Stimulated activated CD8-positive, alpha-beta memory T cell treated with anti-CD3 and anti-CD28 coated beads, Interleukin-12 subunit alpha, Interleukin-12 subunit beta, amount 100 ng/mL, for 1 hour (primary cell): ENCODE measurements at places on chromosomes 16 and 17.
A peak's percentile ranks its signal among the peaks of the same experiment; 100 is the strongest.

- no peak for DNase-seq
Observed at GRCh38 chr17:80826955-80827645, 164.5 kb upstream of the CHMP6 start.

- DNase-seq: no peak
Observed at GRCh38 chr17:8826808-8827435, 27.8 kb upstream of the MFSD6L start.

DNA sequence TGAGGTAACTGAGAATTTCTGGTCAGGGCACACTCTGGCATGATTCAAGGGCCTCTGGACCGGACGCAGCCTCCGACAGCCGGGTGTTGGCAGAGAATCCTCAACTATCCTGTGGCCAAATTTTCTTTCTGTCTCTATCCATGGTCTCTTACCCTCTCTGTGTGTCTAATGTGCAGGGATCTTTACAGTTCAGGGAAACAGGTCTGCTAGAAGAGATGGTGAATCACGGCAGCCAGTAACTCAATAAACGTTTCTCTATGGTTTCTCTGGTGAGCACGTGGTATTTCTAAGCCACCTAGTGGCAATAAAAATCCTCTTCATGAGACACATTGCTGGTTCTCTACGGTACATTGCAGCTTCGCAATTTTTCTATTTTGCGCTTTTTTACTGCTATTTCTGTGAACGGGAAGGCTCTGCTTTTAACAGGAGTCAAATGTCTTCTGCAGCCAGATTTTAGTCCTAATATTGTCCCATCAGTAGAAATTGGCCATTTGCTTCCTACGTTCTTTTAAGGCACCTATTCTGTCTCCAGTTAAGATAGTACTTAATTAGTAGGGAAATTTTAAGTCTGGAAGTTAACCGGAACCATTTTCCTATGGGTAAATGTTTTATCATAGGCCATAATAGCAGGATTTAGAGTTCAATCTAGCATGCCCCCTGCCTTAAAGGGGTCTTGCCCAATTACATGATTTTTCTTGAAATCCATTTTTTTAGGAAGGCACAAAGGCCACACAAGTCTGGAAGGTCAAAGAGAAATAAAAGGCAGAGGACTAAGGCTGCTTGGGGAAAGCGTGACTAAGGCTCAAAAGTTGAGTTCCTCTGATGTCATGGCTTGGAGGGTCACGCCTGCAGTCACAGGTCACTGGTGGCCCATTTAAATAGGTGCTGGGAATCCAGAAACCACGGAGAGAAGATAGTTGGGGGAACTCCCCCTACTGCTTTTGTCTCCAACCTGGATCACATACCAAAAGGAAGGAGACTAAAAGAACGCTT, 31.5 kb downstream of the QPRT start:
- peak; percentile 15 for DNase-seq

DNA sequence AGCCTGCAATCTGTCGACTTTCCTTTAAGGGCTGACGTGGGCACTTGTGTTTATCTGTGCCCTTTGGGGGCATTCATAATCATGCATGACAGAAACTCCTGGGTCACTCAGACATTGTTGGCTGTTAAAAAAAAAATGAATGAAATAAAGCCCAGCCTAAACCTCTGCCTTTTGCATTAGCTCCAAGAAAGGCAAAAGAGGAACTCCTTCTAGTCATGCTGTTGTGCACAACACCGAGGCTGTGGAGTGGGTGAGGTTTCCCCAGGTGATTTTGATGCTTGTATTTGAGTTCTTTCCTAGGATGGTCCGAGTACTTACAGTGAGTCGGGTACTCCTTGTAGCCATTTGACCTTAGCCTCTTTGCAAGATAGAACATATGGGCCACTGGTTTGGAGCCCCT, 49.6 kb upstream of the IRX6 start:
- DNase-seq: no peak

DNA sequence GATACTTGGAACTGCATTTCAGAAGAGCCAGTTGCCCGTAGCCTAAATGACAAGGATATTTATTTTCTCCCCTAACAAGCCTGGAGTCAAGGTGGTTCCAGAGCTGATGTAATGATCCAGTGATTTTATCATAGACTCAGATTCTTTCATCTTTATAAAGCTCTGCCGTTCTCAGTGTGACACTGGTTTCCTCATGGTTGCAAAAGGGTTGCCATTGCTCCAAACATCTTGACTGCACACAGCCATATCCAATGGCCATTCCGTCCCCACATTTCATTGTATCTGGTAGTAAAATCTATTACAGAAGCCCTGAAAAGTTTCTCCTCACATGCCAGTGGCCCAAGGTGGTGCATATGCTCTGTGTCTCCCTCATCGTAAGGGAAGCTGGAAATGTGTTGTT, 63.1 kb upstream of the SDK2 start:
- no peak for DNase-seq
